Stimulated activated CD4-positive, alpha-beta T cell treated with anti-CD3 and anti-CD28 coated beads, Interleukin-4, amount 100 ng/mL, for 4 hours (primary cell): ENCODE measurements at places on chromosomes 1 and 21.

DNA sequence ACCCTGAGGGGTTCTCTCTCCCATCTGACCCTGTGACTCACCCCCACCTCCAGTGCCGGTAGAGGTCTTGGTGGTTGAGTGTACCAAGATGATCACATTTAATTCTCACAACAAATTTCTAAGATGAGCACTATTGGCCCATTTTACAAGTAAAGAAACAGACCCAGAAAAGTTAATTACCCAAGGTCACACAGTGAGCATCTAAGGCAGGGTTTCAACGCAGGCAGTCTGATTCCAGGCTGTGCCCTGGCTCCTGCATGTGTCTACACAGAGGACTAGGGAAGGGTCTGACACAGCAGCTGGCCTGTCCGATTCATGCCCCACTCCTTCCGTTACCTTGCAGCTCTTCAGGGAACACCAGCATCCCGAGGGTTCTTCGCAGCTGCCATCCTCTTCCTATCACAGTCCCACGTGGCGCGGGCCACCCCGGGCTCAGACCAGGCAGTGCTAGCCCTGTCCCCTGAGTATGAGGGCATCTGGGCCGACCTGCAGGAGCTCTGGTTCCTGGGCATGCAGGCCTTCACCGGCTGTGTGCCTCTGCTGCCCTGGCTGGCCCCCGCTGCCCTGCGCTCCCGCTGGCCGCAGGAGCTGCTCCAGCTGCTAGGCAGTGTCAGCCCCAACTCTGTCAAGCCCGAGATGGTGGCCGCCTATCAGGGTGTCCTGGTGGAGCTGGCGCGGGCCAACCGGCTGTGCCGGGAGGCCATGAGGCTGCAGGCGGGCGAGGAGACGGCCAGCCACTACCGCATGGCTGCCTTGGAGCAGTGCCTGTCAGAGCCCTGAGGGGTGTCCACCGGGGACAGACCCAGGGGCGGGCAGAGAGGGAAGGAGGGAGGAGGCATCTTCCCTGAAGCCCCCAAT is 7.5 kb downstream of the NCDN start:
- no peak for DNase-seq

- no peak for DNase-seq
Observed at GRCh38 chr1:7261490-7261889, 476.2 kb downstream of the CAMTA1 start.

- DNase-seq = no peak
Observed at GRCh38 chr1:107183011-107183410, 42.2 kb downstream of the NTNG1 start.

DNA sequence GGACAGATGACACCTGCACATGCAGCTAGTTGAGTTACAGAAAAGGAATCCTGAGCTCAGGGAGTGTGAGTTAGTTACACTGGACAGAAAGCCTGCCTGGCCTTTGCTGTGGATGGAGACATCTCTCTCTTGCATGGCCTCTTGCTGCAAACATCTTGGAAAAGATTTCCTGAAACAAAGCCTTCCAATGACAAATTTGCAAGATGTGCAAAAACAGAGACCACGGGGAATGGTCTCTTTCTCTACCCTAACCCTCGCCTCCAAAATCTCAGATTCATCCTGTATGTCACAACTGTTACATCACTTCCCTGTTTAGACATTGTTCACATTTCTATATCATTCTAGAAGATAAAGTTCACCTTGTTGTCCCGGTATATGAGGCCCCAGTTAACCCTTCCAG is 415.6 kb downstream of the RYR2 start:
- DNase-seq = no peak
